CD4-positive, alpha-beta T cell treated with Interleukin-2 at 100 ng/mL for 4 hours (primary cell): ENCODE measurements at places on chromosomes 5 and 9.
A peak's percentile ranks its signal among the peaks of the same experiment; 100 is the strongest.

DNA sequence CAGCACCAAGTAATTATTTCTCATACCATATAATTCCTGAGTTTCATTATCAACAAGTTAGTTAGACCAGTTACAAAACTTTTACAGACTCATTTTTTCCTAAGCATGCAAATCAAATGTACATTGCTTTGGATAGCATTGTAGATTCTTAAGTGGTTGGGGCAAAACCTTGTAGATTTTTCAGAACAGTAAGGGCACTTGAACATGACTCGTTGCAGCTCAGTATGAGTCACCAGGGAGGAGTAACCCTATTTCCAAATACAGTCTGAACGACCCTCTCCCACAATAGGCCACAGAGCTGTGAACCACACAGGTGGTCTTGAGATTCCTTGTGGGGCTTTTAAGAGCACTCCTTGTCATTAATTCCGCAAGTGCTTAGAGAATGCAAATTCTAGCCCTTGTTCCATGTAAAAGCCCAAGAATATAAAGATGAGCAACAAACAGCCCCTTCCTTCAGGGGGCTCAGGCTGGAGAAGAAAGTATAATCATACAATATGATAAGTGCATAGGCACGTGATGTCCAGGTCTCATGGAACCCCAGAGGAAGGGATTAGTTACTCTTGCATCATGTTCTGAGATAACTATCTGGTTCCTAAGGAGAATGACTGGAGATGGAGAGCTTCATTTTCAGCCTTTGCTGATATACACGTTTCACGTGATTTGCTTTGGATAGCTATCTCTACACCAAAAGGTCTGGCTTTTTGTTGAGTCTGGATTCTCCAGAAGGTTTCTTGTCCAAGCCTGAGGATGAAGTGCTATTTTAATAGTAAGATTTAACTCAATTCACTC, 295.7 kb downstream of the KCNN2 start:
- DNase-seq, result no peak

- no peak for DNase-seq
These were observed 39.7 kb upstream of the SHC3 start for GRCh38 chr9:89218040-89218928.

- peak; percentile 23 for DNase-seq
These were observed 11.7 kb upstream of the AQP3 start for GRCh38 chr9:33459115-33459514.

DNA sequence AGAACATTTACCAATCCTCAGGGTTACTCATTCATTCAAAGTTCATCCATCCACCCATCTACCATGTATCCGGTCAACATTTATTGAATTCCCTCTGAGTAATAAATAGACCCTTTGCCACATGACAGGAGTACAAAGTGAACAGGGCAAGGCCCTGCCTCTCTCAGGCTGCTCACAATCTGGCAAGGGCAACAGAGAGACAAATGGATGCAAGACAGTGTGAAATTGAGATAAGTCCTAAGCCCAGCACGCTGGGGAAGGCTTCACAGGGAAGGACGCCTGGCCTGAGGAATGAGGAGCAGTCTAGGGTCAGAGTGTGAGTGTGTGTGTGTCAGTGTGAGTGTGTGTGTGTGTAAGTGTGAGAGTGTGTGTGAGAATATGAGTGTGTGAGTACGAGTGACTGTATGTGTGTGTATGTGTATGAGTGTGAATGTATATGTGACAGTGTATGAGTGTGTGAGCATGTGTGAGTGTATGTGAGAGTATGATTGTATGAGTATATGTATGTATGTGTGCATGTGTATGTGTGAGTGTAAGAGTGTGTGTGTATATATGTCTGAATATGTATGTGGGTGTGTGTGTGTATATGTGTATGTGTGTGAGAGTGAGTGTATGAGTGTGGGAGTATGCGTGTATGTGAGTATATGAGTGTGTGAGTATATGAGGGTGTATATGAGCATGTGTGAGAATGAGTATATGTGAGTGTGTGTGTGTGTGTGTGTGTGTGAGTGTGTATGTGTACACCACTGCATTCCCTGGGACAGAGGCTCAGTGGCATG, 145.6 kb downstream of the FSTL4 start:
- no peak for DNase-seq

DNA sequence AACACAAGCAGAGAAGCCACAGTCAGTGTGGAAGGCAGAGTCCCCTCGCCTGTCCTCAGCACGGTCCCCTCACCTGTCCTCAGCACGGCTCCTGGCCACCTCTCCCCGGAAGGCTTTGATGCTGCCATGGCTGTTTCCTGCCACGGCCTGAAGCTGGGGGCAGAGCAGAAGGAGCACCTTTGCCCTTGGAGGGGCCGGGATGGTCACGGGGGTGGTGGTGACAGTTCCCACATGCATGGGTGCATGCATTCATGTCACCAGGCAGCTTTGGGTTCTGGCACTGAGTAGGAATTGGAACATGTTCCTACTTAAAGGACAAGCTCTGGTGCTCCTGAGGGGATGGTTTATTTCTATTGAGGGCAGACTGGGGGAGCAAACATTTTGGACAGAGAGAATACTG, 57.8 kb upstream of the PHYKPL start:
- DNase-seq, result no peak

DNA sequence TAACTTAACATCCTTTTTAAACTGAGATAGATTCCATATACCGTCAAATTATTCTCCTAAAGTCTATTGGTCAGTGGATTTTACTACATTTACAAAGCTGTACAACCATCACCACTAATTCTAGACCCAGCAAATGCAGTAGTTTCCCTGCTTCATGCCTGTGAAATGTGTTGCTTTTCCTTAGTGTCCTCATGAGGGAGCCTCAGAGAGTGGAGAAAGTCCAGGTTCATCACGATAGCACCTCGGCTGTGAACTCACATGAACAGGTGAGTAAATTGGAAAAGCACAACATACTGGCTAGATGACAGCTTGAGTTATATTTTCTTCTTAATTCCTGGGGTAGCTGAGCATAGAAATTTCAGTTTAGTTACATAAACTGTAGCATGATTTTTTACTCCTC, 653.7 kb downstream of the MTRR start:
- DNase-seq, result no peak

- DNase-seq, result no peak
These were observed 508.0 kb downstream of the PTPRD start for GRCh38 chr9:10104774-10105173.

GRCh38 chr5:150560401-150561191, 52.7 kb downstream of the NDST1 start:
- DNase-seq, result peak; percentile 89
